Activated CD4-positive, alpha-beta T cell treated with anti-CD3 and anti-CD28 coated beads, Interleukin-2, amount 50 U/mL, for 1 hour (primary cell): ENCODE measurements at places on chromosomes 16 and 17.
A peak's percentile ranks its signal among the peaks of the same experiment; 100 is the strongest.

- DNase-seq: no peak
Measured at GRCh38 chr17:56142781-56143180, 10.5 kb upstream of the ANKFN1 start.

DNA sequence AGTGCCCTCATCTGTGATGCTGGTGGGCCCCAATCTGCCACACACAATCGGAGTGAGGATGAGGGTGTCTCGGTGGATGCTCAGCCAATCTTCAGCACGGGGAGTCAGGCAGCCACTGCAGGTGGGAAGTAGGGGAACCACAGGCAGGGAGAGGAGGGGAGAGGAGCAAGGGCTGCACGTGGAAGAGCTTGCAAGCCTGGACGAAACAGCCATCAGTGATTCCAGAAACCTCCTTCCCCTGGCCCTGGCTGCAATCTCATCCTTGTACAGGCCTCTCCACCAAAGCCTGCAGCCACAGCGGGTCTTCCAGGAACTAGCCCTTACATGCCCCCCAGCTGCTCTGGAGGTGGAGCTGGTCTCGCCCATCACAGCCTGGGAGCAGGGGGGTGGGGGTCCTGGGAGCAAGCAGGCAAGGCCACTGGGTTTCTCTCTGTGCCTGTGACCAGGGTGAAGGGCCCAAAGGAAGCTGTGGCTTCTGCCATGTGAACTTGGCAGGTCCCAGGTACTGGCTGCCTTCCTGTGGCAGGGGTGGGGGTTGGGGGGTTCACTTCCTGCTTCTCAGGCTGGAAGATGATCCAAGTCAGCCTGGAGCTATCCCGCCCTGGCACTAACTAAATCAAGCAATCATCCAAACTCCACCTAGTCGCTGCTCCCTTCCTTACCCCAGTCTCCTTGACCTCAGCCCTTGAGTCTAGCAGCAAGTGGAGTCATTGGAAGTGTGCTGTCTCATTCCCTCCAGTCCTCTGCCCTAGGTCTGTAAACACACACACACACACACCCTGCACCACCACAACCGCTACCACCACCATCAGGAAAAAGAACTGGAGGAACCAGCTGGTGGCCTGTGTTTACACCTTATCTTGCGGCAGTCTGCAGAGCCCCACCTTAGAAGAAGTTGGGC, 29.4 kb upstream of the MLKL start:
- DNase-seq: no peak

DNA sequence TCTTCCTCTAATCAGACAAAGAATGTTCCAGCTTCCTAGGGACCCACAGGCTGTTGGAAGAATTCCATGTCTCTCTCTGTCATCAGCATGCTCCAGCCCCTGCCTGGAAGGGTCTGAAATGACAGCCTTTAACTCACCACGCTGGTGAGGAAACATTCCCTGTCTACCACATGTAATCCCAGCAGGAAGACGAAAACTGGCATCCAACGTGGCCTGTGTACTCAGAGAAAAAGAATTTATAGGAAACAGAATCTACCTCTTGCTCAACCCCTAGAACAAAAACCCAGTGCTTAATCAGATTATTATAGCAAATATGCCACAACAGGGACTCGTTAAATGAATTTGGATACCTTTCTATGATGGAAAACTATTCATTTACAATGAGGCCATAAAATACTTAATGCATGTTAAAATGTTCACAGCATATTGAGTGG, 147.3 kb upstream of the FOXF1 start:
- no peak for DNase-seq

- DNase-seq: no peak
Measured at GRCh38 chr16:70680495-70681381, 5.1 kb downstream of the MTSS2 start.

DNA sequence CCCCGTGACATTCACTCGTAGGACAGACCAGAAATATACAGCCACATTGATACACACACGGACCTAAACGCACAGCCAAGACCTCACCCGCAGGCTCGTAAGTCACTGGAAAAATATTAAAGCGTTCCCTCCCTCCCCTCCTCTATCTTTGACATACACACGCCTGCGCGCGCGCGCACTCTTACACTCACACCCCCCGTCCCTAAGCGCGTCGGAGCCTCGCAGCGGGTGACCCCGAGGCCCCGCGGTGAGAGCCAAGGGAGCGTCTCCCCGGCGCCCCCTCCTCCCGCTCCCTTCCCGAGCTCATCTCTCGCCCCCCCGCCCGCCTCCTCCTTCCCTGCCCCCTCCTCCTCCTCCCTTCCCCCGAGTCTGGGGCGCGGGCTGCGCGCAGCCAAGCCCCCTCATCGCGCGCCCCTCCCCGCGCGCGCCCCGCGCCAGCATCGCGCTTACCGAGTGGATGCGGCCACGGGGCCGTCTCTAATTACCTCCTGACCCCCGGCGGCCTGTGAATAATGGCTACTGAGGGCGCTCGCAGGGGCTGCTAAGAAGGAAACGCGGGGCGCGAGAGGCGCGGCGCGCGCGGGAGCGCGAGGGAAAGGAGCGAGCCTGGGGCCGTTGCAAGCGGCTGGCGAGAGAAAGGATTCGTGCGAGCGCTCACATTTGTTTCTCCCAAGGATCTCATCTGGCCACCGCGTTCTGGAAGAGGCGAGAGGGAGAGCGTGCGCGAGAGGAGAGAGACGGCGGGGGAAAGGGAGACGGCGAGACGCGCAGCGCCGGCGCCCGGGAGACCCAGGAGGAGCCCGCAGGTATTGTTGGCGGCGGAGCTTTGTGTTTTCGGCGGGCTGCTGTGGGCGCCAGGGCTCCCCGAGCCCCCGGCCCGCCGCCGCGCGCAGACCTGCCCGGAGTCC, 42.4 kb downstream of the RAI1 start:
- DNase-seq: peak; percentile 30
